ENCODE measurements at places on chromosomes 5 and 9.

DNA sequence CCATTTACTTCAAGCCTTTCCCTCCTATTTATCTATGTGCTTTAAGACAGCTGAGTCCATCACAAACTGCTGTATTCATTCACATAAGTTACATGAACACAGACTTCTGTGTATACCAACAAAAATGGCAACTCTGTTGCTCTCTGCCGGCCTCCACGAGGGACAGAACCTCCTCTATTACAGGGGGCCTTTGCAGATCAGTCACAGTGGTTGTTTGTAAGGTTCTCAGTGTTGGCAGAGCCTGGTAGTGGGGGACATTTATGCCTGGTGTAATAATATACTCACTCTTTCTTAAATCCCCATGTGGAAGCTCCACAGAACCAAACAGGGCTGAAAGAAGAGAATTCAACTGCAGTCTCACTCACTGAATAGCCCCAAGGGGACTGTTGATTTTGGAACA, 76.5 kb downstream of the SLC1A1 start:
- no peak for DNase-seq

DNA sequence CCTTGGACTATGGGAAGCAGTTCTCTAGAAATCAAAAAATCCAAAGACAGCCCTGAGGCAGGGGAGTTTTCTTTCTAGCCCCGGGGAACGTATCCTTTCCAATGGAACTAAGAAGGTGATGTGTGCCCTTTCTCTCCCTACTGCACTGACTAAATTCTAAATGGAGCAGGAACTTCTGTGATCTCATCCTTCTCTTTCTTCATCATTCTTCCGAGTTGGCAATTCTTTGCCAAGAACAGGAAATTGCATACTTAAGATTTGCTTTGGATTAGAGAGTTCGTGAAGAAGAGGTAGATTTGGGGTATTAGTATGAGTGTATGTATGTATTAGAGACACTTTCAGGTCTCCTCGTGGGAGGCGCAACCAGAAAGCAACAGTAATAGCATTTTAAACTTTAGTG, 178.0 kb upstream of the PIK3R1 start:
- peak; percentile 32 for DNase-seq

DNA sequence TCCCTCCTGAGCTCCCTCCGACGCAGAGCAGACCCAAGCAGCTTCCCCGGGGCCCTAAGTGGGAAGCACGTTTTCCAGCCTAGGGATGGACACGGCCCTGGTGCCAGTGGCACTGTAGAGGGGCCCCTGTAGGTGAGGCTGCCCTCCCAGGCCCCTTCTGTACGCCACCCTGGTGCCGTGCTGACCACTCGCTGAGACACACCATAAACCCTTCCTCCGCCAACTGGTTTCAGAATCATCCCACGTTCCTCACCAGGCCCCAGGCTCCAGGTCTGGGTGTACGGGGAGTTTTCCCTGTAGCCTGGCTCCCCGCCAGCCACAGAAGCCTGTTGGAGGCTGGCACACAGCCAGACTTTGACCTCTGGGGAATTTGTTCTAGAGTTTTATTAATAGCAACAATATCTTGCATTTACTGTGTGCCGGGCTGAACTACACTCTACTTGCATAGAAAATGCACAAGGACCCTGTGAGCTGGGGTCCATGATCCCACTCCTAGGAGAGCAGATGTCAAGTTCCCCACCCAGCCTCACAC, 18.2 kb upstream of the WDR38 start:
- no peak for DNase-seq

DNA sequence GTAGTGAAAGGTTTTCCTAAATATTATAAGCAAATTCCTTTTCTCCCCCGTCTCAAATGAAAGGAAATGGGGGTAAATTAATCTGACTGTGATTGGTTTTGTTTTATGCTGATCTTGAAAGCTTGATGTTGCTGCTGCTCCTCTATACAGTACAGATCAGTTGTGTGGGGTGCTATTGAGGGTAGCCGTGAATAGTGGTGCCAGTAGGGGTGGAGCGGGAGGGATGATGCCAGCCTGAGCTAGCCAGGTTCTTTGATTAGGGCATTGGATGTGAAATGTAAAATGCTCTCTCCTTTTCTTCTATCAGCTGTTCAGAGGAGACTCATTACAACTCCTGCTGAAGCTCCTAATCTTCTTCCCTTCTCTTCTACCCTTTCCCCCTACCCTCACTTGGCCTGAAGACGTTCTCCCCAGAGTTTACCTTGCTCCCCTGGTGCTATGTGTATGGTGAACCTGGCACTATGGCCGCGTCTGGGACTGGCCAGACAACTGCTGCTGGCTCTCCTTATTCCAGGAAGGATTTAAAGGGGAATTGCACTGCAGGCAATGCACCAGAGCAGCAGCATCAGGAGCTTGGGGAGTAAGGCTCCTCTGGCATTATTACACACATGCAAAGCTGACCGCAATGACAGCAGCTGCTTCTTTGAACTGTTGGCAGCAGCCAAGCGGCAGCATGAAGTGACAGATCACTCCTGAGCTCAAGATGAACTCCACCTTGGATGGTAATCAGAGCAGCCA, 566 bp downstream of the GPR21 start:
- DNase-seq: no peak

DNA sequence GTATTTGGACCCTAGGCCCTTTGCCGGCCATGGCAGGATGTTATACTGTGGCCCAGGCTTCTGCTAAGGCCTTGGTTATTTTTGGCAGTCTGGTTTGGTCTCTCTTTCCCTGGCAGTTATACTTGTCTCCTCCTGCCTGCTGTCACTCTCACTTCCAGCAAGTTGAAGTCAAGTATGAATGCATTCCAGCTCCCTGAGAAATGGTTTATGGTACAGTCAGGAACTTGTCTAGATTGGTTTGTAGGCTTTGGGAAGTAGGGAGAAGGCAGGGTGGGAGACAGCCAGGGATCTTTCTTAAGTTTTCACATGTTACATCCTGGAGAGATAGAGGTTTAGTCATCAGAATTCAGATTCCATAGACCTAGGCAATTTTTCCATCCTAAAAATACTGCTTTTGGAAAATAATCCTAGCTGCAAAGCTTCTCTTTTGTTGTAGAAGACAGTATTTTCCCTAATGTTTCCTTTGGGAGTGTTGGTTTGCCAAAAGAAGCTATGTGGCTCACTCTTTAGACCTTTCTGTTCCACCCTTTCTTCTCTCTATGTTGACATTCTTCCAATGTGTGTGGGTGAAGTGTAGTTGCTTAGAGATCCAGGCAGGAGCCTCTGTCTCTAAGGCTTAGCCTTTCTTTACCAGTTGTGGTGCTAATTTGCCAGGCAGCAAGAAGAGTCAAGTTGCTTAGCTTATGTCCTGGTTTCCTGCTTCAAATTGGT, 2.5 kb upstream of the KDM3B start:
- no peak for DNase-seq

- DNase-seq: no peak
Measured at GRCh38 chr9:89496645-89497256, 1.2 kb downstream of the SEMA4D start.

- DNase-seq: peak; percentile 83
Measured at GRCh38 chr9:33187519-33188218, 20.5 kb upstream of the B4GALT1 start.

- peak; percentile 55 for DNase-seq
Measured at GRCh38 chr5:93607367-93608258, 24.6 kb downstream of the NR2F1 start.

- DNase-seq: no peak
Measured at GRCh38 chr5:170985486-170985885, 123.7 kb downstream of the RANBP17 start.

DNA sequence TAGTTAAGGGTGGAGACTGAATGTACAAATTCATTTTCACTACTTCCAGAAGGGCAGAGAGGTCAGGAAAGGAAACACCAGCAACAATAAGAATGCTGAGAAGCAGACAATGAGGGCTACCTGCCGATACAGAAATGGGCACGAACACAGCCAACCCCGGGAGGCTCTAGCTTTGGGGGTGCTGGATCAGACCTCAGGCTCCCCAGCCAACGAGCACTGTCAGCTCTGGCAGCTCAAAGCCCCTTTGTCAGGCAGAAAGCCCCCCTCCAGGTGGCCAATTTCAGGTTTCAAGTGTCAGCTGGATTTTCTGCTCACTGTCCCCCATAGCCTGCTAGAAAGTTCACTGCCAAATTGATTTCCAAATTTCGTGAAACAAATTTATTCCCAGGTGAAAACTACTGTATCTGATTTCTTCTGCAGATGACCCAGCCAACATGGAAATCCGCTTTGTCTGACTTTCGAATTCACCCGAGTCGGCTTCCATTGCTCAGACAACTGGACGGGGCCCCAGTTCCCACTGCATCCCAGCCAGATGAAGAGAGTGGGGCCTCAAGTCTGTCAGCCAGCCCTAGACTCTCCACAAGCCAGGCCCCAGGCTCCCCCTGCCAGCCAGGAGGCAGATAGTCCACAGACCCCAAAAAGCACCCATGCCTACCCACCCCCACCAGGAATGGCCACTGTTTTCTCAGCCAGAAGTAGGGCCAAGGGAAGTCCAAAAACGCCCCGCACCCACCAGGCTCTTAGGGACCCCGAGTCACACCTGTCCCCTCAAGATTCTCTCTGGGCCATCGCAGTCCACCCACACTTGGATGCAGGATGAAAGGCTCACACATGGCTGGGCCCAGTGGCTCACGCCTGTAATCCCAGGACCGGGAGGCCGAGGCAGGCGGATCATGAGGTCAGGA, 96.5 kb upstream of the PHYKPL start:
- DNase-seq: no peak

DNA sequence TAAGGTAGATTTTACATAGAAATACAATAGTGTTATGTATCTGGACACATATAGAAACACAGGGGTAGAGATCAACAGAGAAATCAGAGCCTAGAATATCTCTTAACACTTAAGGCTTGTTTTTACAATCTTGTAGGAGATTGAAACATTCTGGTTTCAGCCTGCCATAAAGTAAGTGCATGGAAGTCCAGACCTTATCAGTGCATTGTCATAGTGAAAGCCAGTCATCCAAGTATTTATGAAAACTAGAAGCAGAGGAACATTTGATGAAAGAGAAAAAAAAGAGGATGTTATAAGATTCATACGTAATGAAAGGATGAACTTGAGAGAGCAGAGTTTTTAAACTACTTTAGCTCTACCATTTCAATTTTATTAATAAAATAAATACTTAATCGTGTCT, 194.3 kb upstream of the TRPC7 start:
- no peak for DNase-seq

- peak; percentile 65 for DNase-seq
Measured at GRCh38 chr5:16508730-16509531, 43.3 kb upstream of the ZNF622 start.

Measured in AG20443 (cell line).